ENCODE measurements at places on chromosomes 5 and 9.

DNA sequence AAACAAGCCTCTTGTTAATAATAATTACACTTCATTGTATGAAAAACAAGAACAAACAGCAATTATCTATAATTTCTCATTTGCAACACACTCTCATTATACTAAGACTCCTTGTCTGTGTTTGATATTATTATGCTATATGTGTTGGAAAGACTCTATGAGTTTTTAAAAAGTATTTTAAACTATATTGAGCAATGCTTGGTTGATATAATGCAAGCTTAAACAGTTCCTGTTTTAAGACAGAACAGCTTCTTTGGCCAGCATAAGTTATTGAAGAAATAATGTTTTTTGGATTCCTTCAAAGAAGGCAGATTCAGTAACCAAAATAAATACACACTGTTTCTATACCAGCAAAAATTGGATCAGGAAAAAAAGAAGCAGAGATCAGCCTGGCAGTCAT, 871.4 kb downstream of the MAT2B start:
- DNase-seq = no peak

DNA sequence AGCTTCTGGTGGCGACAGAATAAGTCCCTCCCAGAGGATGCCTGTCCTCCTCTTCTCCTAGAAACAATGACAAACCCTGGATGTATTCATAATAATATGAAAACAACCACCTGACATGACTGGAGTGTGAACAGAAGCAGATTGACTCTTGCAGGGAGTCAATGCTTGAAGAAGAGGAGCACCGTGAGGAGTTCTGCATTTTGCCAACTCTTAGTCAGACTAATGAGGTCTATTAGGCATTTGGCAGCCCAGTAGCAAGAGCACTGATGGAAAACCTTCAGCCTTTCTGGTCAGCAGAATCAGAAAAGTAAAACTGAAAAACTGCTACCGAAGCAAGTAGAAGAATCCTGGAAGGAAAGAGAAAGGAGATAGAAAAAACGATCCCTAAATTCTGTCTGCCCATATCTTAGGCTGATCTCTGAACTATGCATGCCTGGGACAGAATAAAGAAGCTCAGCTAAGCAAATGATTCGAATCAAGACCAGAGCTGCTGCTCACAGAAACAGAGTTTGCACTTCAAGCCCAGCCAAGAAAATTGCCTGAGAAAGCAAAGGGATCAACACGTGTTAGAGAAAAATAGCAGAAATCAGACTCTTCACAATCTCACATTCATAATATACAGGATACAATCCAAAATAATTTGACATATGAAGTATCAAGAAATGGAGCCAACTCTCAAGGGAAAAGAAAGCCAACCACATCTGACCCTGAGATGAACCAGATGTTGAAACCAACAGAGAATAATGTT, 69.5 kb upstream of the OSMR start:
- DNase-seq = no peak

DNA sequence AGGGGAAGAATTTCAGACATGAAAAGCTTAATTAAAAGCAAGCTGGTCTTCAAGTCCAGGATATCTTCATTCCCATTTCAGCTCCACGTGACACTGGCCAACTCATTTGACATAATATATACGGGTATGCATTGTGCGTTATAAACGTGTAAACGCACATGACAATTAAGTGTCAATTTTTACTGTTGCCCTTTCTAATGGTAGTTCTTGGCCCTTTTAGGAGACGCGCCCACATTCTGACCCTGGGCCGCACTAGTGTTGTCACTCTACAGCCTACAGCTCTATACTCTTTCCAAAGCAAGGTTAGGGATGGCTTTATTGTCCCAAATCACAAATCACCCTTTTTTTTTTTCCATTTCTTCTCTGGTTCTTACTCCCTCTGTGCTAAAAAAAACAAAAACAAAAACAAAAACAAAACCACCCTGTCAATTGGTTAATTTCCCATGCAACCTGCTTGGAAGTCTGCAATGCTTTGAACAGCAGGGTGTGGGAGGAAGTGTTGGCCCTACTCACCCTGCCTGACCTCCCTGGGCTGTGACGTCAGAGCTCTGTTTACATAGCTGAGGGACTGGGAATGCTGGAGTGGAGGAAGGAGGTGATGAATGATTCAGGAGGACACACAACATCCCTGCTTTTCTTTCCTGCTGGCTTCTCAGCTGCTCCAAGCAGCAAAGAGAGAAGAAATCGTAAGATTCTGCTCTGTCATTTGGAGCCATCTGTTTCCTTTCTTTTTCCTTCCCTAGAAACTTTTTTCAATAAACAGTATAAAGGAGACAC, 19.3 kb downstream of the RFK start:
- no peak for DNase-seq

GRCh38 chr5:17090839-17091238, 126.6 kb upstream of the BASP1 start:
- no peak for DNase-seq

- DNase-seq = no peak
Observed at GRCh38 chr5:78362220-78362619, 1.8 kb downstream of the SCAMP1 start.

GRCh38 chr9:94794476-94795167, 68.1 kb downstream of the AOPEP start:
- DNase-seq = no peak

GRCh38 chr5:143653256-143653655, 158.7 kb upstream of the HMHB1 start:
- DNase-seq = no peak

GRCh38 chr5:87195616-87196015, 72.1 kb upstream of the RASA1 start:
- no peak for DNase-seq

DNA sequence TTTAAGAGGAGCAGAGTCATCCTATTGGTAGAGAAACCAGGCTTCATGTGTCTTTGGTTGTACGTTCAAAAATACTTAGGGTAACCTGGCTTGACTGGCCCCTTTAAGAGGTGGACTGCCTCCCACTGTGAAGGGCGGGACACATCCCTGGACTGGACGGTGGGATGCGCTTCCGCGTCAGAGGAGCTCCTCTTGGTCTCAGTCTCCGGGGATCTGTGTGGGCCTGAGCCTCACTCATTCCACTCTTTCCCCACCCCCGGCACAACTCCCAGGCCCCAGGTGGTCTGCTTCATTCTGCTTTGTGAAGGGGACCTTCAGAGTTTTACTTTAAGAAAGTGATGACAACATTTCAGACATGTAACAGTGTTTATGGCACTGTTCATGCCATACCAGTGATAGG, 601.1 kb downstream of the IRX1 start:
- no peak for DNase-seq

DNA sequence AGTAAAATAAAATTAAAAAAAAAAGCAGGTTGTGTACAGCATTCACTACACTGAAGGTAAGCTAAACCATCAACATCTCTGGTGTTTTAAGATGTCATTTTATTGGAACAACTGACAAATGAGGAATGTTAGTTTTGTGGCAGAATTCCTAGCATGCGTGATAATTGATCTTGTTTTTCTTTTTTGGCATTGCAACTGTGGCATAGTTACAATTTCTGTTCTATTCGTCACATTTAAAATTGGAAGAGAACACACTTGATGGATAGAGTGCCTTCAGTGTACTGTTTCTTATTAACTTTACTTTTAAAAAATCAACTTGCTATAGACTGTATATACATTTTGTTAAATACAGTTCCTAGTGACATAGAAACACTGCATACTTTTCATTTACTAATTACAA, 43.6 kb upstream of the TNFSF15 start:
- DNase-seq = no peak
